ENCODE measurements at places on chromosomes 3 and 15. TPM values are rescaled to one million over a fixed set of nuclear protein-coding genes. Genes with fewer than 3 reads are reported as not detected.
A peak's percentile ranks its signal among the peaks of the same experiment; 100 is the strongest.

Gene FBXO40
- total RNA-seq, result not detected

DNA sequence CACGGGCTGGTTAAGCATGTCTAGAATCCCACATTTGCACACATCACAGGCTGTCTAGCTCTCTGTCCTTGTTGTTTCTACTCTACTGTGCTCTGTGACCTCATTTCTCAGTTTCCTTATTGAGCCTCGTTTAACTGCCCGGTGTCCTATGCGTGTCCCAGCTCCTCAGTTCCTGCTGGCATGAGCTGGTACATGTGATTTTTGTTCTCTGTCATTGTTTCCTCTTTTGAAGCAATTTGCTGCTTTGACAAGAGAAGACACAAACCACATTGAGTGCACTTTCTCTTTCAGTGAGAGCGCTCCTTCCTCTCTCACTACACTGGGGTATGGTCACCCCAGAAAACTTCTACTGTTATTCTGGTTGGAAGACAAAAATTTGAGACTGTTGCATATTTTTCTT, 563.5 kb downstream of the PDCD6IP start:
- DNase-seq, result peak; percentile 9

Gene PRTG
- 0.64 TPM for total RNA-seq

Gene CD86
- total RNA-seq, result not detected

Gene CD96
- 24.3 TPM for total RNA-seq

Gene OR5H1
- not detected for total RNA-seq

Measured in transverse colon (tissue), 4 donors.